ENCODE measurements at places on chromosomes 16 and 17.

GRCh38 chr17:6427279-6427781 lies 7.6 kb downstream of the AIPL1 start:
- no peak for DNase-seq

- no peak for DNase-seq
These were observed 8.4 kb downstream of the SDR42E1 start for GRCh38 chr16:82002831-82003230.

GRCh38 chr17:78498848-78499247 lies 78.3 kb downstream of the DNAH17 start:
- no peak for DNase-seq

DNA sequence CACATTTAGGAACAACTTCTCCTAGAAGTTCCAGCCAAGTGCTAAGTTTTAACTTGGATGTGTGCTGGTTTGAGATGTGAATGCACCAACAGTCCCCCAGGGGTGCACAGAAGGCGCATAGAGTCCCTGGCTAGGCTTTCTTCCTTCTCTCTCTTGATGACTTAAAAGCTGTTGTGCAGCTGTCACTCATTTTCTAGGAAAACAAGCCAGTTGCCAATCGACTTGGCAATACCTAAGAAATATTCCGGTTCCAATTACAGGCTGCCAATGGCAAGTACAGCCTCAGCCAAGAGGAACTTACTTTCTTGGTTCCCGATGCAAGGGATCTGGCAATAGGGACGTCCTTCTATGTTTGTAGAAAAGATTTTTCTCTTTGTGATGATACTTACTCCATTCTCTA lies 266.6 kb upstream of the EEF2KMT start:
- no peak for DNase-seq

DNA sequence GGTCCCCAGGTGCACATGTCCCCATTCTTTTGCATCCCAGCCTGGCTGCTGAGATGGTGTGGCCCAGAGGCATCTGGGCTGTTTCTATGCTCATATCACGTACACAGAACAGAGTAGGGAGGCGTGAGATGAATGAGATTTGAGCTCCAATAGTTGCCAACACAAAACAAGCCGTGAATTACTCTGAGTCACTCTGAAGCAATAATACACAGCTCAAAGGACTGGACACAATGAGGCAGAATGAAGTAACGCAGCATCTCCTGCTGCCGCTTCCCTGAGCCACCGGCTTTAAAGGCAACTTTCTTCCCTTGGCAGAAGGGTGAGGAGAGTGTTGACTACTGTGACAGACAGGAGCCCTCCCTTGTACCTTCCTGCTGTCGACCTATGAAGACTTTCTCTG lies 33.9 kb upstream of the CLEC18B start:
- no peak for DNase-seq

DNA sequence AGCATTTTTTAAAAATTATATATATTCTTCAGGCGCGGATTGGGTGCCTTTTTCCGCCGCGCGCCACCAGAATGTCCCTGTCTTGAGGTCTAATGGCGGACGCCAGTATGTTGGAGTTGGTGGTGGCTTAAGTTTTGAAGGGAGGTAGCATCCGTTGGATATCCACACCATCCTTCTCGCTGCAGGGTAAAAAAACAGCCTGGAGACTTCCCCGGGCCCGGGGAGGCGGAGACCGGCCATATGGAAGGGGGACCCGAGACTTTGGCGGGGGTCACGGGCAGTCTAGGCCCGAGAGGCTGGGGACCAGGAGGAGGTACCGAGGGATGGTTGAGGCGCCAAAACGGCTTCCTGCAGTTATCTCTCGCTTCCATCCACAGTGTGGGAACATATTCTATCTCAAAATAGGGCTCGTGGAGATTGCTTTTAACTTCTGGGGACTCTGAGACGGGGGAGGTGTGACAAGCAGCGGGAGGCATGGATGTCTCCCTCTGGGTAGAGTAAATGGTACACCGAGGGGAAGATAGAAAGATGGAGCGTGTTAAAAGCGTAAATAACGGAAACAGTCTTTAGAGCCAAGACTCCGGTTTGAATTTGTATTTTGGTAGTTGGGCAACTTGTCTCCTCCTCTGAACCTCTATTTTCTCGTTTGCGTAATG lies at the start of gene SF3B3:
TSS of gene SF3B3 (plus strand) at position 74 of the 656 bp plus-strand sequence. CDS start 2,841 bp downstream, outside the sequence.
- DNase-seq = peak; percentile 45

DNA sequence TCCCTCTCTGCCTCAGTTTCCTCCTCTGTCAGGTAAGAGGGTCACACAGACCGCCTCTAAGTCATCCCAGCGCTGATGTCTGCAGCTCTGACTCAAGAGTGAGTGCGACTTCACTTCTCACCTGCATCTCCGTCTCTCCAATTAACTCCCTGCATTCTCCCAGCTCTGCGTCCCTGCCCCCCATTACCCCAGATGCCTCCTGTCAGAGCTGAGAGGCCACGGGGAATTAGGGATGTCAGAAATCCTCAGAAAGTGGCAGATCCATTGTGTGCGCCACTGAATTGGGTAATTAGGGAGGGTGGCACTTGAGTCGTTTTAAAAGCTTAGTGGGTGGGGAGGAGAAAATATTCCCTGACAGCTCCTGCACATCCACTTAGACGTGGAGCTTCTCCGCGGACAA lies 885.4 kb upstream of the EEF2KMT start:
- DNase-seq = no peak

DNA sequence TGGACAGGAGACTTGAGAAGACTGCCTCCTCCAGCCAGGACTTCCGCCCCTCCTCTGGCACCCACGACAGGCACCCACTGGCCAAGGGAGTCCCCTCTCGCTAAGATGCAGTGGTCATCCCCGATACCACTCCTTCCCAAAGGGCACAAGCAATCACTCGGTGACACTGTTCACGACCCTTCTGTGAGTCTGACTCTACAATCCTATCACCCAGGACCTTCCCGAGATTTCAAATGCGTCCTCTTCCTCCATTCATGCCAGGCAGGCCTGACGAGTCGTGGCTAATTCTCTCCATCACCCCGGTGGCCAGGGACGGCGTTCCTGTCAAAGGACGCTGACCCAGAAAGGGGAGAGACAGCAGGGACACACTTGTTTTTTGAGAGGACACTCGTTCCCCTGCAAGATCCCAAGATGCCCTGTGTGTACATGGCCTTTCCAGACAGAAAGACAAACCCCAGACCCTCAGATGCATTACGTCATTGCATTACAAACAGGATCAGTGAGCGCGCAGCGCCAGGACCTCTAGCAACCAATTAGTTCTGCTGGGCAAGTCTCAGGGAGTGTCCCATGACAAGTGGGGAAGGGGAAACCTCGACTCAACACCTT lies 12.2 kb downstream of the FBXO31 start:
- DNase-seq = no peak

GRCh38 chr16:88047462-88047861 lies 96.2 kb downstream of the BANP start:
- no peak for DNase-seq

DNA sequence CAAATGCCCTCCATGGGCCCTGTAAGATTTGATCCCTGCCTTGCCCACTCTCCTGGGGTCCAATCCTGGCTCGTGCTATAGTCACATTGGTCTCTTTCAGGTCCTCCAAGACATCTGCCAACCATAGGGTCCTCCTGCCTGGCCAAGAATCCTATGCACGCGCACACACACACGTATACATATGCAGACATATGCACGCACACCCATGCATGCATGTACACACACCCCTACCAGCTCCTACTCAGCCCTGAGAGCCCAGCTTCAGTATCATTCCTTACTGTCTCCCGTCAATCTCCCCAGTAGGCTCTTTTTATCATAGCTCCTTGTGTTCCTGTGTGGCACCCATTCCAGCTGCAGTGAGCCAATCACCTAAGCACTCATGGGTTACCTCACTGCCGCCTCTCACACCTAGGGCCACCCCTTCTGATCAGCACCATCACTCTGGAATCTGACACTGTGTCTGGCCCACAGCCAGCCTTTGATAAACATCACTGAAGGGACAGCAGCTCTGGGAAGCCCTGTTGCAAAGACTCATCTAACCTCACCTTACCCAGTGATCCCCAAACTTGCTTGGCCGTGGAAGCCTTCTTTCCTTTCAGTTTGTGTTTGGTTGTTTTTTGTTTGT lies 7.9 kb upstream of the DNAH17 start:
- no peak for DNase-seq

Measured in stimulated activated CD4-positive, alpha-beta T cell treated with anti-CD3 and anti-CD28 coated beads, Interleukin-1b, Interleukin-23, amount 100 ng/mL, for 24 hours (primary cell).